ENCODE measurements at places on chromosomes 3 and 15.

- DNase-seq: peak; percentile 39
Measured at GRCh38 chr3:8509961-8510360, 8.3 kb downstream of the LMCD1 start.

DNA sequence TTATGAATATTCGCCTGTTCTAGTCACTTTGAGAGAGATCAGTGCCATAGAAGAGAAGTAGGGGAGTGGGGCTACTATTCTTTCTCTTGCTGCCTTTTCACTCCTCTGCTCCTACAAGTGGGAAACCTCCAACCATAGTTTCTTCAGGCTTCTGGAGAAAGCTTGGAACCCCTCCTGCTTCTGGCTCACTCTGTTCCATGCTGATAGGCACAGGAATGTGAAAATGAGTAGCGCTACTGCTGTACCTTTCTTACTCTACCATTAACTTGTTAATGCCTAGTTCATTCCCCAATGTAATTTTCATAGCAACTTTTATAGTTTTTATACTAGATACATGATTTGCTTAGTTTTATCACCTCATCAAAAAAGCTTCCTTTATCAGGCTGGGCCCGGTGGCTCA, 26.7 kb upstream of the JMJD7 start:
- no peak for DNase-seq

DNA sequence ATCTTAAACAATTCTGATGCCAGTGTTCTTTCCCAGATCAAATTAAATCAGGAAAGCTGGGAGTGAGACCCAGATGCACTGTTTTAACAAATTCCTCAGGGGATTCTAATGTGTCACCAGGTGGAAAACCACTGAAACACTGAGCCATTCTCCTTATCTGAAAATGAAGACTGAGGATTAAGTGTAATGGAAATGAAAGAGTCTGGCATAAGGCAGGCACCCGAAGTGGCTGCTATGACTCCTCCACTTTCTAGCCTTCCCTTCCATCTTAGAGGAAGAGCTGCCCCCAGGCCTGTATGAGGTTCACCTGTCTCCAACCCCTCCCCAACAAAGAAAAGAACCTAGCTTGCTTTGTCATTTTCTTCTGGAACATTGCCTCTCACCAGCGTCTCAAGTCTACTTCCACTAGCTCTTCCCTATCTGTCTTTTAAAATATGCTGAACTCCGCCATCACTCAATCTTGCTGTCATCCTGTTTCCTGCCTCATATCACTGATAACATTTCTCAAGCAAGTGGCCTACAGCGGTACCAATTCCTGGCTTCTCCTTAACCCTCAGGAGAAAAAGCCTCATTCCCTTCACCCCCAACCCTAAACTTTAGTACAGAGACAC, 13.7 kb upstream of the ABHD2 start:
- DNase-seq: no peak

- no peak for DNase-seq
Measured at GRCh38 chr3:144317961-144318360, 346.3 kb downstream of the DIPK2A start.

All from fibroblast of skin of abdomen (primary cell).